ENCODE measurements at places on chromosomes 1 and 21.

GRCh38 chr1:201214461-201214860, 23.8 kb downstream of the IGFN1 start:
- DNase-seq: no peak

DNA sequence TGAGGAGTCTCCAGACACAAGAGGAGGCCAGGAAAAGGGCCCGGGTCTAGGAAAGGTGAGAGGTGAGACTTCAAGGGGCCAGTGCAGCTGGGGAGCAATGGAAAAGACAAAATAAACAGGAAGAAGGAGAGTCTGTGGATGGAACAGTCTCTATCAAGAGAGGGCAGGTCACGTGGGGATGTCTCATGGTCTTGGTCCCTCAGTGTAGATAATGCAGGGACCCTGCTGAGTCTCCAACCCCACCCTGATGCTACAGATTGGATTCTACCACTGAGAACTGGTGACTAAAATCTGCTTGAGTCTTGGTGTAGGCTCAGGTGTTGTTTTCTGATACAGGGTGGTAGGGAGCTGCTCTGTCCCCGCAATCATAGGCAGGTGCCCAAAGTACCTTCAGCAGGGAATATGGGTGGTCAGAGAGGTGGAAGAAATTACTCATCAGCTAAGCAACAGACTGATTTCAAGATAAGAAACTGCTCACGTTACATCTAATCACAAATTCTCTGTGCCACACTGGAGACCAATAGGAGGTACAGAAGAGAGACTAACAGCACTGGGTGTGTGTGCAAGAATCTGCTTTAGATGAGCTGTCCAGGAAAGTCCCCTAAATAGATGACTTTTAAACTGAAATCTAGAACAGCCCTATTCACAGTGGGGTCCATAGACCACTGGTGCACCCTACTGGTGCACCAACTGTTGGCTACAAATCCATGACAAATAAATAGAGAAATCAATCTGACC, 101.5 kb upstream of the TLR5 start:
- DNase-seq: no peak

DNA sequence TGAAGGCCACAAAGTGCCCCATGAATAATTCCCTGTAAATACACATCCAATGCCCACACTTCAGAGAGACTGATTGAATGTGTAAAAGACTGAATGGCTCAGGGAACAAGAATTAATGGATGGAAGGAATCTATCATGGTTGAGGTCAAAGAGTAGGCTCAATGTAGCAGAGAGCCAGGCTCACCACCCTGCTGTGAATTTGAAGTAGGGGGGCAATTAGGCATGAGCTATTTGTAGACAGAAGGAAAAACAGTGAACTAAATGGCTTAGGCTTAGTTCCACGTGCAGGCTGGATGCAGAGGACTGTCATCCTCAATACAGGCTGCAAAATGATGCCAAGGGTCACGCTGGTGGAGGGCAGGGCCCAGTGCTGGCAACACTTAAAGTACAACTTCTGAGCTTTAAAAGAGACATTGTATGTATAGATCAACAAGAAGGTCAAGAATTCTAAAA, 22.9 kb upstream of the IGSF3 start:
- DNase-seq: no peak

- no peak for DNase-seq
Measured at GRCh38 chr1:234899041-234899729, 229.5 kb downstream of the TOMM20 start.

GRCh38 chr1:50681931-50682330, 258.7 kb upstream of the DMRTA2 start:
- DNase-seq: no peak

GRCh38 chr1:56295949-56296929, 283.1 kb downstream of the PLPP3 start:
- DNase-seq: no peak

- DNase-seq: no peak
Measured at GRCh38 chr1:201883786-201884185, 4.9 kb upstream of the SHISA4 start.

GRCh38 chr1:196317535-196318522, 290.4 kb downstream of the KCNT2 start:
- no peak for DNase-seq

- DNase-seq: no peak
Measured at GRCh38 chr21:36744560-36745231, 45.8 kb downstream of the SIM2 start.

DNA sequence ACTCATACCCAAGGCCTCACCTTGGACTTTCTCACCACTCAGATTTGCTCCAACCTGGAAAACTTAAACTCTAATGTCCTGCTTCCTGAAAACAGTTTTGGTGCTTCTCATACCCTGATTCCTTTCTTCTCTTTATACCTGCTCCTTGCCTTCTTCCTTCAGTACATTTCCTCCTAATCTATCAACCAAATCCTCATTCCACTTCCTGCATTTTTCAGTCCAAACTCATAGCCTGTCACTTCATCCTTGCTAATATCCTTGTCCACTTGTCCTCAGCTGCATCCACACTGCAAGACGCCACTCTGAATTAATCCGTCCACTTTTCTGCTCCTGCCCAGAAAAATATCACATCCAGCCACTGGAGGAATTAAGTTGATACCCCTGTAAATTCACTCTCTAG, 25.9 kb downstream of the PPP1R15B start:
- no peak for DNase-seq

DNA sequence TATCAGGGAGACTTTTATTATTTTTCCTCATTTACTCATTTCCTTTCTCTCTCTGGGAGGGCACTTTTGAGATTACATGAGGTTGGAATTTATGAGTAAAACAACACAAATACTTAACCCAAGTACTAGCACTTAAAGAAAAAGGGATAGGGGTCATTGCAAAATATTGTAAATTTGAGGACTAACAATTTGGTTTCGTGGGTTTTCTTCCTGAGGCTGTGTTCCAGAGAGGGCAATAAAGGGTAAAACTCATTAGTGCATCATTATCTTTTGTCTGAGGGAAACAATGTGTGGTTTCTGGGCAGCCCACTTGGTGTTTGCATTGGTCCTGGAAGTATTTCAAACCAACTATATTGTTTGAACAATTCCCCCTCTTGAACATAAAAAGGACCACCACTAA, 96.5 kb downstream of the GREM2 start:
- no peak for DNase-seq

DNA sequence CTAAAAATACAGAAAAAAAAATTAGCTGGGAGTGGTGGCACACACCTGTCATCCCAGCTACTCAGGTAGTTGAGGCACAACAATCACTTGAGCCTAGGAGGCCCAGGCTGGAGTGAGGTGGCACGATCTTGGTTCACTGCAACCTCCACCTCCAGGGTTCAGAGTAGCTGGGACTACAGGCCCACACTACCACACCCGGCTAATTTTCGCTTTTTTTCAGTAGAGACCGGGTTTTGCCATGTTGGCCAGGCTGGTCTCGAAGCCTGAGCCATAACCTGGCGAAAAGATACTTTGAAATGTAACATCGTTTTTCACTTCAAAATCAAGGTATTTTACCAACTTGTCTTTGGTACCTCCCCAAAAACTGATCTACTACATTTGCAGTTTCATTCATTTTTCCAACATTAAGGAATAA, 6.1 kb downstream of the GAS5 start:
- no peak for DNase-seq

GRCh38 chr1:31182352-31182751, 57.3 kb downstream of the NKAIN1 start:
- DNase-seq: peak; percentile 11

DNA sequence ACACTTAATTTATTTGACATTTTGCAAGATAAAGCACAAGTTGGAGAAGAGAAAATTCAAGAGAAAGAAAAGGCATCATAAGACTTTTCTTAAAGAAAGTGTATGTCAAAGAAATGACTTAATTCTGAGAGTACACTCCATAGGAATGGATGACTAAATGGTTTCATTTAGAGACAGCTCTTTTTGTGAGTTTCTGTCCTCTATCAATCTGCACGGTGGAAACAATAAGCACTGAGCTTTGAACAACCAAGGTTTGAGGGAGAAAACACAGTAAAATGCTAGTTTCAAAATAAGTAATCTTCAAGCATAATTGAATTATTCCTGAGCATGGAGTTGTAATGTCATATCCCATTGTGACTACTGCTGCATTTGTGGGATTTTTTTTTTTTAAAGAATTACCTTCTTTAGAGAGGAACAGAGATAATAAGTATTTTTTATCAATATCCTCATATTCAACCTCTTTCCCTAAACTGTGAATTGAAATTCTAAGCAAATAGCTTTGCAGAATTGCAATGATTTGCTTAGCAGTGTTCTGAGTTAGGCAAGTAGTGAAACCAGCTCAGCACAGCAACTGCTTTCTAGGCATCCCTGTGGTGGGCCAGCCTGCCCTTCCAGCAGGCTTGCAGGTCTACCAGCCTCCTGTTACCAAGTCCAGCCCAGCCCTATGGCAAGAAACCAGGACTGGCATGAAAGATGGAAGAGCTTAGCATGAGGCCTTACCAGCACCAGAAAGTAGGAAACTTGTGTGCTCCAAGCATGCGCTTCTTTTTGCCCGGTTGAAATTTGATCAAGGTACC, 38.2 kb downstream of the KCNJ6 start:
- no peak for DNase-seq

DNA sequence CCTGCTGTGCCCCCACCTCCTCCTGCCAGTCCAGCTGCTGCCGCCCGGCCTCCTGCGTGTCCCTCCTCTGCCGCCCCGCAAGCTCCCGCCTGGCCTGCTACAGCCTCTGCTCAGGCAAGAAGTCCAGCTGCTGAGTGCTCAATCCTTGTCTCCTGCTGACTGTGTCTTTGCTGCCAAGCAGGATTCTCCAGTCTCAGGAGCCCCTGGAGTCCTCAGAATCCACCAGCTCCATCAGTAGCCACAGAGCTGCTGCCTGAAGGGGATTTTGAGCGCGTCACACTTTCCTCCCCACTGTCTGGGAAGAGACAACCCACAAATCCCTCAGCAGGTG, 973 bp downstream of the KRTAP10-11 start:
- no peak for DNase-seq

GRCh38 chr1:35554266-35555211, 2.7 kb downstream of the KIAA0319L start:
- no peak for DNase-seq

DNA sequence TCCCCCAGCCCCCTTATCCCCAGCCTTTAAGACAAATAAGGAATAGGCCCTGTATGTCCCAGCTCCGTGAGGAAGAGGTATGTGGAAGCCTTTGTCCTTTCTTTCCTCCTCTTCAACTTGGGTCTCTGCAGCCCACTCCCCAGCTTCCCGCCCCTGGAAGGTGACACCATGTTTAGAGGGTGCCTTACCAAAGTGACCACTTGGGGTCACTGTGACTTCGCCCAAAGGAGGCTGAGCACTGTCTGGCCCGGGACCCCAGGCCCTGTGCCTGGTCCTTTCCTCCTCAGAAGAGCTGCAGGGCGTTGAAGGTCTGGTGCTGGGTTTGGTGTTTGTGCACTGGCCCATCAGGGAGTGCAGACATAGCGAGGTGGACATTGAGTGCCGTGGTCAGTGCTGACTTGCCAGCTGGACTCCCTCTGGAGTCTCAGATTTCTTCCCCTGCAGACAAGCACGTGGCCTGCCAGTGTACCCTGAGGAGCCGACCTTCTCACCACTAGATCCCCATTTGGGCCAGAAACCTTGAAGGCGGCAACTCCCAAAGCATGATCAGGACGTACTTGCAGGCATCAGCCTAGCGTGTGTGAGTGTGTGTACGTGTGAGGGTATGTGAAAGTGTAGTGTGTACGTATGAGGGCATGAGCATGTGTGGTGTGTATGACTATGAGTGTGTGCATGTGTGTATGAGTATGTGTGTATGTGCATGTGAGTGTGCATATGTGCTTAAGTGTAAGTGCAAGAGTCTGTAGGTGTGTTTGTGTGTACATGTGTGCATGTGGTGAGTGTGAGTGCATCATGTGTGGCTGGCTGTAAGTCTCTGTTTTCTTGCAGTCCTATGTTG, 181.4 kb upstream of the KIAA0040 start:
- no peak for DNase-seq

- DNase-seq: no peak
Measured at GRCh38 chr1:224457782-224458144, 23.2 kb upstream of the WDR26 start.

DNA sequence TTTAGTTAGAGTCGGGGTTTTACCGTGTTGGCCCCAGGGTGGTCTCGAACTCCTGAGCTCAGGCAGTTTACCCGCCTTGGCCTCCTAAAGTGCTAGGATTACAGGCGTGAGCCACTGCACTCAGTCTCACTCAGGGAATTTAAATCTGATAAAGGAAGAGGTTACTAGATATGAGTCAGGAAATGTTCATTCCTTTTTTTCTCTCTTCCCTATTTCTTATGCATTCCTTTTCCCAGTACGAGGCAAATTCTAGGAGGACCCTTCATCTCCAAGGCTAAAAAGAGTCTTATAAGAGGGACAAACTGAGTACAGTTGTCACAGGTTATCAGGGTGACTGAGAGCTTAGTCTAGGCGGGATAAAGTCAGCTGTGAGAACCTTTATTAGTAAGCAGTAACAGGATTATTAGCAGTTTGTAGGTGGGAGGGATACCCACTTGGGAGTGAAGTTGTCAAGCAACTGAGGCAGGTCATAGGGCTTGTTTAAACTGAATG, 9.1 kb downstream of the MACF1 start:
- DNase-seq: no peak
